Uterine smooth muscle cell (primary cell): ENCODE measurements at places on chromosomes 16 and 17. TPM values are rescaled to one million over a fixed set of nuclear protein-coding genes. Genes with fewer than 3 reads are reported as not detected.

PRSS8 gene
- not detected in 2 replicates for total RNA-seq

NPIPB6 gene
- total RNA-seq, result 0.33 and 0.75 TPM in 2 replicates

RAB40C gene
- total RNA-seq, result 15.1 and 18.0 TPM in 2 replicates

CACNG5 gene
- total RNA-seq, result not detected in 2 replicates

CTRB2 gene
- total RNA-seq, result not detected in 2 replicates
